ENCODE measurements at places on chromosomes 2 and 18.

- DNase-seq: no peak
These were observed 222.7 kb downstream of the CDH2 start for GRCh38 chr18:27954226-27954625.

DNA sequence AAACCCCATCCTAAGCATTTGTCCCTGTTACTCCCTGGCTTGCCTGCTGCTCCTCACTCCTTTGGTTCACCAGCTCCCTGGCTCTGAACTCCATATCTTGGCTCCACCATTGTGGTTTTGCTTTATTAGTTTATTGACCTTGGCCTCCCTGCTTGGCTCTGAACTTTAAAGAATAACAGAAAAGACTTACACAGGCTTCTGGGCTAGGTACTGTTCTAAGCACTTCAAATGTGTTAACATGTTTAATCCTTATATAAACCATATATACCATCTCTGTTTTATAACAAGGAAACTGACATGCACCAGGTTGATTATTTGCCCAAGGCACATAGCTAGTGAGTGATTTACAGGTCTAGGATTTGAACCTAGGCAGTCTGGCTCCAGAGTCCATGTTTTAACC is 149.7 kb upstream of the CAPN13 start:
- no peak for DNase-seq

DNA sequence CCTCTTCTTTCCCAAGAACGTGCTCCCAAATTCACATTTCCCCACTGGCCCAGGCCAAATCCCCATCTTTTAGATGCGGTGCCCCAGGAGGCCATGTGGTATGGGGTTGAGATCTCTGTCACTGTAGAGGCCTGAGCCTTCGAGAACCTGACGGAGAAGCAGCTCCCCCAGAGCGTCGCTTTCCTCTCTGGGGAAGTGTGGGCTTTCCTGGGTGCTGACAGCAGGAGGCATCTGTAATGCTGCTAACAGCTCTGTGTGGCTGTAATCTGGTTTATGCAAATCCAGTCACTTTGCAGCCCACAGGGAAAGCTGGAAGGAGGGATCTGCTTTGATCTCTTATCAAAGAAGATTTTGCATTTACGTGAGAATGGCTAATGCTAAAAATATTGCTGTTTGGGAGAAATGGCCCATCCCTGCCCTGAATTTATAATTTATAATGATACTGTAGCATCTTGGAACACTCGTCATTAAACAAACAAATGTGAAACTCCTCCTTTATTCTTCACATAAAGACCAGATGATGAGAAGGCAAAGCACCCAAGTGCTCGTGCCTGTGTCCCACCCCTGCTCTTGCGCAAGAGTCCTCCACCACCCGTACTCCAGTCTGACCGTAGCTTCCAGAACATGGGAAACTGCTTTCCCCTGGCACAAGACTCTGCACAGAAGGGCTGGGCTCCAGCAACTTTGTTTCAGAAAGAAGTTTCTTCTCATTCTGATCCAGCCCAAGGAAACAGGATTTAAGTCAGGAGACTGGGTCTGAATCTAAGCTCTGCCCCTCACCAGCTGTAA is 109.9 kb upstream of the EPC2 start:
- DNase-seq: no peak

DNA sequence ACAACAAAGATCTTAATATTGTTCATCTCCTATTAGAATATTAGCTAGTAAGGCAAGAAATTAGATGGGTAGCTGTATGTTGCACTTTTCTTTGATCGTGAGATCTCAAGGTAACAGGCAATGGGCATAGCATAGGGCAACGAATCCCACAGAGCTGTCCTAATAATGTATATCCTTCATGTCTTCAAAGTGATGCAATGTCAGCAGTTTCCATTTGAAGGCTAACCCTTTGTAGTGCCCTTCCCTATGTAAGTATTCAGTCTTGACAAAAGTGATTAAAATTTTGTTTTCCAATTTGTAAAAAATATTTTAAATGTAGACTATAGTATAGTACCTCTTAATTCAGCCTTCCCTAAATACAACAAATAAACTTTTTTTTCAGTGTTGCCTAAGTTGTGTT is 112.5 kb downstream of the PKP4 start:
- DNase-seq: no peak

DNA sequence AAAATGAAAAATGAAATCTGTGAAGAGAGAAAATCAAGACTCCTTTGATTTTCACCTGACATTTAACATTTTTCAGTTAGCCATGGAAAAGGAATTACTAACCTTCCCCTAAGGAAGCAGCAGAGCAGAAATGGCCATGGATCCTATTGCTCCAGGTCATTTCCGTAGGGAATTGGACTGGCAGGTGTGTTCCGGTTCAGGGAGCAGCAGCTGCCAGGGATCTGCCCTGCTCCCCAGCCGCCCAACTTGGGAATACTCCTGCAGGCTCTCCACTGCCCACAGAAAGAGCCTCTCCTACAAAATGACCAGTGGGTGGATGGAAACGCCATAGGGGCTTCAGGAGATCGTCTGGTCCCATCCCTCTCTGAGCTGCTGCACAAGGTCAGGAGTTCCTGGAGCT is 86.0 kb upstream of the MAPK4 start:
- no peak for DNase-seq

- no peak for DNase-seq
These were observed 43.5 kb downstream of the ARMC9 start for GRCh38 chr2:231241755-231242507.

GRCh38 chr2:236052926-236053821 is 115.0 kb downstream of the GBX2 start:
- no peak for DNase-seq

DNA sequence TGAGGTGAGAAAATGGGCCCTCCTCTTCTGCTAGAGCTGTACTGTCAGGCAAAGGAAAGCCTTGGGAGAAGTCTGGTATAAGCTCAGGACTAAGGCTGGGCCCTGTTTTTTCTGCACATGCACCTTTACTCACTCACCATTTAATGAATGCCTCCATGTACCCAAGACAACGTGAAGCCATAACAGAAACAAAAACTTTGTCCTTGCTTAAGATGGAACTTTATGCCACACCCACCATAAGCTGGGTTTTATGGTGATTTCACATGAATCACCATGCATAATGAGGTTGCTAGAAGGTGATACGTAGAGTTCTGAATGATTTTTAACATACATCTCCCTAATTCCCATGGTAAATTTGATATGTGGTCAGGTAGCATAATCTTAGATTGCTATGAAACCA is 63.7 kb upstream of the CYP26B1 start:
- DNase-seq: no peak

DNA sequence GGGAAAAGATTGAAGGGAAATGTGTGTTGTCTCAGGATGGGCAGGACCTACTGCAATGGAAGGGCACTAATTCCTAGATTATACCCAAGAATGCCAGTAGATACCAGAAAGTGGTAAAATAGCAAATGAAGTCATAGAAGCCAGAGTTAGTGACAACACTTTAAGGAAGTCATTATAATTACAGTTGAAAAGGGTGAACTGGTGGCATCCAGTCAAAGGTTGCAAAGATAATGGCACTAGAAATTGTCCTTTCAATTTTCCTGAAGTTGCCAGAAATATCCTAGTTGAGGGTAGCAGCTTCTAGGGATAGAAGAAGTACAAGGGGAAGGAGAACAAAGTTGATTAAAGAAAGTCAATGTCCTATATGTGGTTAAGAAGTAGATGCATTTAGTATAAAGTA is 68.8 kb upstream of the GLS start:
- DNase-seq: no peak

GRCh38 chr2:46909771-46910419 is 5.7 kb downstream of the MCFD2 start:
- peak; percentile 59 for DNase-seq

GRCh38 chr2:221817052-221817451 is 244.9 kb upstream of the EPHA4 start:
- DNase-seq: no peak

GRCh38 chr2:157447031-157447430 is 3.1 kb upstream of the CYTIP start:
- DNase-seq: no peak

Data from GM12891 (cell line).